ENCODE measurements at places on chromosomes 7 and 10.

GRCh38 chr7:139502226-139502625 is 18.8 kb upstream of the KLRG2 start:
- no peak for DNase-seq

- DNase-seq = no peak
Observed at GRCh38 chr10:26832960-26833359, 27.8 kb downstream of the ABI1 start.

GRCh38 chr7:69412331-69413146 is 185.7 kb upstream of the AUTS2 start:
- DNase-seq = peak; percentile 13

DNA sequence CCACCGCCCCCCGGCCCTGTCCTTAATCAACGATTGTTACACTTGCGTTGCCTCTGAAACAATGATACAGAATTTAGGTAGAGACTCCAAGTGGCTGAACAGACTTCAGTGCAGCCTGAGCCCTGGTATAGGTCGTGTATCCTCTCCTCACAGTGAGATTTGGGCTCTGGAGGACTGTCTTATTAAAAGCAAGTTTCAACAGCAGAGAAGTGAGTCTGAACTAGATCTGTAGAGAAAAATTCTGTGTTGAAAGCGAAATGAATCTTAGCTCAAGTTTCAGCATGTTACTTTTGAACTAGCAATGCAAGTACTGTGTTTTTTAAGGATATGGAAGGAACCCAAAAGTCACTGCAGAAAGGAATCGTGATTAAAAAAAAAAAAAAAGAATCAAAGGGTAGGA is 103.1 kb downstream of the HOXA1 start:
- no peak for DNase-seq

DNA sequence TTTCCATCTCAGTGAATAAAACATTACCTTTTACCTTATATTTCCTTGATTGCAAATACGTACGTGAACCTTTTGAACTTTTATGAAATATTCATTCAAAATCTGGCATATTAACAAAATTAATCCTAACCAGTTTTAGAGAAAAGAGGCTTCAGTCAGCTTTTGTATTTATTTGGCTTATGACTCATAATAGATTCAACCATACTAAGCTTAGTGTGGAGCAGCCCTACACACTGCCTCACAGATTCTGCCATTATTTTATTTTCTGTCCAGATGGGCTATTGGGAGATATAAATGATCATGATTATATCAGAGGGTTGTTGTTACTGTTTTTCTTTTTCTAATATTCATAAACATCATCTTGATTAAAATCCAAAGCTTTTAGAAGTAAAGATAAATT is 325.5 kb downstream of the GPR37 start:
- no peak for DNase-seq

DNA sequence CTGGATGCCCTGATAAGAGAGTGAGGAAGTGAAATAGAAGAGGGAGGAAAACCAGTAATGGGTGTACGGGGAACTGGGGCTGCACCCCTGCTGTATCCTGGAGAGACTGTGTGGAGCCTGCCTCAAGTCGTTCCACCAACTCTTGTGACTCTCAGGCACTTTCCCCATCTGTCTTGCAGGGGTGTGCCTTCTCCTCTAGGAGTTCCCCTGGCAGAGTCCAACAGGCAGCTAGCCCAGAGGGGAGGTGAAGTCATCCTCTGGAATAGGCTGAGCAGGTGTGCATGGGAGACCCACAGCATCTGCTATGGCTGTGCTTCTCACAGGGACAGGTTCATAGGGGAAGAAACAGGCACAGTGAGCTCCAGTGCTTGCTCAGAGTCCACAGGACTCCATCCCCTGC is 46.8 kb downstream of the WIPF3 start:
- DNase-seq = no peak

GRCh38 chr7:116185956-116186355 is 24.4 kb upstream of the TES start:
- no peak for DNase-seq

- DNase-seq = no peak
Observed at GRCh38 chr10:80500572-80501380, 36.9 kb upstream of the SH2D4B start.

- no peak for DNase-seq
Observed at GRCh38 chr10:131690805-131691239, 210.0 kb upstream of the PPP2R2D start.

DNA sequence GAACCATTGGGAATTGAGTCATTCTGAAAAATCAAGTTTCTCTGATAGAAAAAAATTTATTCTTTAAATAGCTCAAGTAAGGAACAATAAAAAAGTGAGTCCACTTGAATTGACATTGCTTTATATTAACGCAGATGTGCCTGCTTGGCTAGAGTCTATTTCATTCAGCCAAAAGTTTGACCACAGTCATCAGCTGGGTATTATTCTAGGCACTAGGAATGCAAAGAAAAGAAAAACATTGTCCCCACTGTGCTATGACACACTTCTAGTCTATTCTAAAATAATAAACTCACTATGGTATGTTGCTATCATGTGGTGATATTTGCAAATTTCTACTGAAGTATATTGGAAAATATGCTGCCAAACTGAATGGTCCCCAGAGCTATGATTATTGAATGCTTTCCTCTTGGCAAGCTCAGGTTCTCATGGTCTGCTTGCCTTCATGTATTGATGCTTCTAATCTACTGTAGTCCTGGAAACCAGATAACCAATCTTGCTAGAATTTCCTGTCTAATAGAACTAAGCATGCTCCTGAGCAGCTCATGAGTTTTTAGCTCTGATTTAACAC is 8.3 kb downstream of the SFRP4 start:
- DNase-seq = no peak

GRCh38 chr10:32951111-32951510 is 6.9 kb downstream of the ITGB1 start:
- no peak for DNase-seq

- DNase-seq = no peak
Observed at GRCh38 chr7:25118048-25118753, 6.9 kb downstream of the CYCS start.

- no peak for DNase-seq
Observed at GRCh38 chr7:30625283-30625682, 30.6 kb downstream of the GARS1 start.

- DNase-seq = no peak
Observed at GRCh38 chr10:92142949-92143348, 147.9 kb downstream of the CPEB3 start.

GRCh38 chr7:68587599-68587998 is 1010.7 kb upstream of the AUTS2 start:
- no peak for DNase-seq

GRCh38 chr7:132211971-132212370 is 364.3 kb downstream of the PLXNA4 start:
- no peak for DNase-seq

GRCh38 chr10:13671904-13672303 is 85.1 kb downstream of the PRPF18 start:
- no peak for DNase-seq

DNA sequence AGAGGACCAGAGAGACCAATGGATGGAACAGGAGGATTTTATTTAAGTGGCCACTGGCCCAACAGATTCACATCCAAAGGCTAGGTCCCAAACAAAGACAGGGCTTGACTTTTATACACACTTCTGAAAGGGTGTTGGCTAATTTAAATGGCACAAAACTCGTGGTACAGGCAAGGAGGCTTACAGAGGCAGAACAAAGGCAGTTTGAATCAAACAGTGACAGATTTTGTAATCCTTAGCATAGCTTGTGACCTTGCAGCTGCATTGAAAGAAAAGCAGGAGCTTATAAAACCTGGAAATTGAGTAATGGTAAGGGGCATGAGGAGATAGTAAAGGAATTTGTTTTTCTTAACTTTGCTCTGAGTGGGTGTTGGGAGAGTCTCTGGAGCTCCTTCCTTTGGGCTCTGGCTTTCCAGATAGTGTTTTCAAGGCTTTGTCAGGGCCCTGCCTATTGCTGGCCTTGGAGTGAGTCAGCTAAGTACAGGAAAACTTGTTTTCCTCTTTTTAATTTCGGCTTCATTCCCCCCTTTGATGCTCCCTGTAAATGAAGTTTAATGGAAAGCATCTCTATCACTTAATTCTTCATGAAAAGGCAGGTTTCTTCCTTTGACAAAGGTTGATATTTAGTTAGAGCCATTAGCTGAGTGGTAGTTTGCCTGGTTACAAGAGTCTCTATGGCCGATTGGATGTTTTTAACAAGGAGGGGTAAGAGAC is 96.9 kb downstream of the TRIM24 start:
- DNase-seq = no peak

GRCh38 chr10:17742918-17743317 is 9.1 kb upstream of the TMEM236 start:
- DNase-seq = peak; percentile 79

DNA sequence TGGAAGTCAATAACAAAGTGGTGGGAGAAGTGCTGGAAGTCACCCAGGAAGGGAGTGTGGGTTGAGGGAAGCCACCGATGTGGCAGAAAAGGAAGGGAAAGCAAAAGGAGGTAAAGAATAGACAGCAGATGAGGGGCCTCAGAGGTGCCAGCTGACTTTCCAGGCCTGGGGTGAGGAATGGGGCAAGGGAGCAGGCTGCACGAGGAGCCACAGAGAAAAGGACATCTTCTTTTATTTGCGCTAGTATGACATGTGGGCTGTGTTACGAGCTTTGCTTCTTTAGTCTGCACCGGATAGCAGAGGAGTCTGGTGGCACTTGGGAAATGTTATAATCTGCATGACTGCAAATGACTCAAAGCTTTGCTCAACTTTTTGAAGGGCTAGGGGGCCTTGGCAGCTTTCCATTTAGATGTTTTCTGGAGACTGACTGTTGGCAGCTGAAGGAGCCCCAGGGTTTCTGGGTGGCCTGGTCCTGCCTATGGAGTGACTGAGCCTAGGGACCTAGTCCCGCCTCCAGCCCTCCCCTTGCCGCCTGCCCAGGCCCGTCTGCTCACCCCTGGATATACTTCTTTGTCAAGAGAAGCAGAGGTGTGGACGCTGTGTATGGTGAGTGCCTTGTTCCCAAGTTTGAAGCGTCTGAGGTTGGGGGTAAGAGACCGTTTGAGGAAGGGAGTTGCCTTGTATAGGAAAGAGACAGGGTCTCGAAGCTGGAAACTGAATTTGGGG is 5.1 kb downstream of the PRXL2A start:
- DNase-seq = no peak

DNA sequence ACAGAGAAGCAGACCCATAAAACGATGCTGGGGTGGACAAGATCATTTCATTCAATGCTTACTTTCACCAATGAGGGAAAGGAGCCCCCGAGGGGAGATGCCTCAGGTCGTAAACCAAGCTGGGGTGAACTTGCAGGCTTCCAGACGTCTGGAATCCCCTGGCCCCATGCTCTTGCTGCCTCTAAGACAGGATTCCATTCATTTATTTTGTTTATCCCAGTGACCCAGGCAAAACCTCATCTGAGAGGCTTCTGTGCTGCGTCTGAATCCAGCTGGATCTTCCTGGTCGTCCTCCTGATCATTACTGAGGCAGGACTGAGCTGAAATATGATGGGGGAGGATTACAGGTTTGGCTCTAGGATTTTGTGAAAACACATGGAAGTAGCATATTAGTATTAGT is 182.9 kb downstream of the MYOF start:
- DNase-seq = no peak

DNA sequence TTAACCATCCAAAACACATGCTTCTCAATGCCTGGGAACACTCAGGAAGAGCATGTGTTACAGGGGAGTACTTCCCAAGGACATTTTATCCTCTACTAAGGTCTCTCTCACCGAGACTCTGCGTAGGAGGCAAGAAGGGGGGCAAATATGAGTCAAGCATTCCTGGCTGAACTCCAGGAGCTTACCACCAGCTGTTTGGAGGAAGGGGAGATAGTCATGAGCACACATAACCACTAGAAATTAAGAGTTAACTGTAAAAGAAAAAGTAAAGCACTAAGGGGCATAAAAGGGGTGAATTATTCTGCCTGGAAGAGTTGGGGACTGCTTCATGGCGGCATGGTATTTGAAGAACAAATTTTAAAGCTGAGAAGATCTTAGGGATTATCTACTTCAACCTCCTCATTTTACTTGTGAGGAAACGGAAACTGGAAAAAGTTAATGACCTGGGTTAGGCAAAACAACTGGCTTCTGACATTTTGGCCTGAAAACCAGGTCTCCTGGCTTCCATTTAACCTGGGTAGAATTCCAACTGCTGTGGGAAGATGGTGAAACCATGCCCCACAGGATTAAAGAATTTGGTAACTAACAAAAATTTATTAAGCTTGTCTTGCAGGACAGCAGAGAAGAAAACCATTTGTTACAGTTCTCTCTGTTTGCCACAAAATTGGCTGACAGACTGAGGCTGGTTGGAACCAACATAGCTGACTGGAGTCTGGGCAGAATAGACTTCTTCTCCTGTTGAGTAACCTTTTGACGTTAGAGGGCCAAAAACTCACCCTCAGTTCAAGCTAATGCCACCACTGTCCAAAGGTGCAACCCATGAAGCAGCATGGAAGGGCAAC is 85.5 kb downstream of the SLC25A13 start:
- DNase-seq = no peak

DNA sequence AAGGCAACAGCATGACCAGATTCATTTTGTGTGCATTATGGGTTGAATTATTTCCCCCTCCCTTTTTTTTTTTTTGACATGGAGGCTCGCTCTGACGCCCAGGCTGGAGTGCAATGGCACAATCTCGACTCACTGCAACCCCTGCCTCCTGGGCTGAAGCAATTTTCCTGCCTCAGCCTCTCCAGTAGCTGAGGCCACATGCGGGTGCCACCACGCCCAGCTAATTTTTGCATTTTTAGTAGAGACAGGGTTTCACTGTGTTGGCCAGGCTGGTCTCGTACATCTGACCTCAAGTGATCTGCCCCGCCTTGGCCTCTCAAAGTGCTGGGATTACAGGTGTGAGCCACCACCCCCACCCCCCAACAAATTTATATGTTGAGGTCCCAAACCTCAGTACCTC is 42.0 kb downstream of the ZNF783 start:
- DNase-seq = no peak

DNA sequence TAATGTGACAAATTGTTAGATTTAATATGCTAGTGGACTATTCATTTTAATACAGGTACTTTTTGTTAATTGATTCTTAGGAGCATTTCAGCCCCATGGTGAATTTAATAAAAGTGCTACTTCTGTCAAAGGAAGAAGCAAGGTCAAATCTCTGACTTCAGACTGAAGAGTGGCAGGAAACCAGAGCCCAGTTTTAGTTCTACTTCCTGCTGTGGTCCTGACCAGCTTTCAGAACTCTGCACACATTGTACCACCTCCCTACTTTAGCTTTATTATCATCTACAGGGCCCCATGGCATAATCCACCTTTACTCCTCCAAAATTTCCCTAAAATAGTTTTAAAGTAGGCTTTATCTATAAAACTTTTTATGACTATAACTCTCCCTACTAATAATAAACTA is 33.7 kb downstream of the CTTNBP2 start:
- no peak for DNase-seq

- no peak for DNase-seq
Observed at GRCh38 chr7:115346685-115347084, 424.8 kb downstream of the MDFIC start.

DNA sequence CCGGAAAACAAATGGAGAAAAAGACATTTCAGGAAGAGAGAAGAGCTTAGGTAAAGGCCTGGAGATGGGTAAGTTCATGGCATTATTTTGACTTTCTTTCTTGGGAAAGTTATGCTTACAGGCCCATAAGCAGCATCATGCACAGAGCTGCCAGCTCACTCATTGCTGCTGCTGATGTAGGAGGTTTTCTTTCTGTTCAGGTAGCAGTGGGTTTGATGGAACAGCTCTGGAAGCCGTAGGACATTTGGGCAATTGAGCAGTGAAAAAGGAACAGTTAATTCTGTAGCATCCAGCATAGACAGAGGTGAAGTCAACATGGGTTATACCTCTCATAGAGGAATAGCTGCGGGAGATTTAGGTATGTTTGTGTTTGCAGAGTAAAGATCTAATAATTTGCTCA is 3.3 kb downstream of the CHN2 start:
- no peak for DNase-seq

- no peak for DNase-seq
Observed at GRCh38 chr10:58486821-58487220, 25.9 kb upstream of the BICC1 start.

- DNase-seq = no peak
Observed at GRCh38 chr7:20358762-20359282, 28.1 kb downstream of the ITGB8 start.
